Activated CD4-positive, CD25-positive, alpha-beta regulatory T cell treated with anti-CD3 and anti-CD28 coated beads, Interleukin-2, amount 50 U/mL, for 16 hours (primary cell): ENCODE measurements at places on chromosomes 11 and 22.

- DNase-seq, result no peak
Measured at GRCh38 chr11:78418584-78419211, 1.1 kb upstream of the GAB2 start.

DNA sequence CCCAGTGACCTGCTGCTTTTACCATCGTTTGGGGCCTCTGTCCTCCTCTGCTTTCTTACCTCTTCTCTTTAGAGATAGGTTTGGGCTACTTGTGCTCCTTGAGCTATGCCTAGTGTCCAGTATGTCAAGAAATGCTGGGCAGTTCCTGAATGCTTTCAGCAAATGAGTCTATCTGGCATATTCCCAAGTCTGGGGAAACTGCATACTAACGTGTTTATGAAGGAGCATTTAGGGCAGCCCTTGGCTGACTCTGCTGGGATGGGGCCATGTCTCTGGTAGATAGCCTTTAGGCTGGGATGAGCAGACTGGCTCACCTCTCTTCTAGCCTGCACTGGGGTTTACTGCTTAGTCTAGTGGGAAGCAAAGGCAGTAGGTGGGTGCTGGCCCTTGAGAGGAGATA, 43.7 kb upstream of the SUSD2 start:
- DNase-seq, result no peak

- DNase-seq, result no peak
Measured at GRCh38 chr11:118215262-118215661, 9.5 kb downstream of the JAML start.

GRCh38 chr11:10519630-10520029, 21.4 kb downstream of the RNF141 start:
- DNase-seq, result no peak

DNA sequence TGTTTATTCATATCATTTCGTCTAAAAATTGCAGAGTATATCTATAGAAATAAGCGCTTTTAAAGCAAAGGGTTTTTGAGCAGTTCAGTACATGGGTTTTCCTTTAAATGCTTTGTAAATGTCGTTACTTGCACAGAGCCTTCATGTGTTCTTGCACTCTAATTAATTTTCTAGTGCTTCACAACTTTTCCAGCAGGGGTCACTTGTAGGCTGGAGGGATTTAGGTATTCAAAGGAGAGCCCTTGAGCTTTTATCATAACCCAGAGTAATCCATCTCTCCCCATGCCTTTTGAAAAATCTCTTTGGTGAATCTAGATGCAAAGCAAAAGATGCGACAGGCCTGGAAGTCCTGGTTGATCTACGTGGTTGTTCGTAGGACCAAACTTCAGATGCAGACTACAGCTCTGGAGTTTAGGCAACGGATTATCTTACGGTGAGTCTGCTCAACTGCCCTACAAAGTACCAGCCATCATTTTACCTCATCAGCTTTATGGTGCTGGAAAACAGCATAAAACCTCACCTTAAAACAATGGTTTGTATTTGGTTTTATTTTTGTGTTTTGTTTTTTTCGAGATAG, 60.4 kb downstream of the SFI1 start:
- no peak for DNase-seq

DNA sequence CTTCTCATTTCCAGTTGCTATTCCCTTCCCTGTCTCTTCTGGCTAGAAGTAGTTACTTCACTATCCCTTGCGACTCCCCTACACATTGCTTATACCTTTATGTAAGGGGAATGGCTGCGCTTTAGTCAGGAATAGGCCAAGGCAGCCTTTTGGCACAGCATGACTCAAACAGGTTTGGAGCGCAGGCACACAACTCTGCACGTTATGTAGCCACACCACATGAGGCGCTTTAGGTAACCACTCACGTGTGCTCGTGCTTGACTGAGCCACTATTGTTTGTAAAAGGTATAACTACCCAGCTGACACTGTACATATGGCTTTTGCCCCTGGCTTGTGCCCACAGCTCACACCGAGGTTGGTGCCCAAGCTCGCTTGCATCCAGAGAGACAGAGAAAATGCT, 46.7 kb upstream of the LIPT2 start:
- DNase-seq, result no peak

- no peak for DNase-seq
Measured at GRCh38 chr11:131824771-131825170, 454.4 kb downstream of the NTM start.

- DNase-seq, result no peak
Measured at GRCh38 chr11:28636033-28636432, 527.8 kb downstream of the METTL15 start.

DNA sequence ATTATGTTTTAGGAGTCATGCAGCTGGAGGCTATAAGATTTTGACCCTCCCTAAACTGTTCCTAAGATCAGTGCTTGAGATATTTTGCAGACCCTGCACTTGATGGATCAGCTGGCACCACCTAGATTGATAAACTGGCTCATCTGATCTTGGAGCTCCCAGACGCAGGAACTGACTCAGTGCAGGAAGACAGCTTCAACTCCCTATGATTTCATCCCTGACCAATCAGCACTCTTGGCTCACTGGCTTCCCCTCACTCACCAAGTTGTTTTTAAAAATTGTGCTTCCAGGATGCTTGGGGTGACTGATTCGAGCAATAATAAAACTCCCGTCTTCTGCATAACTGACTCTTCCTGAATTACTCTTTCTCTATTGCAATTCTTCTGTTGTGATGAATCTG, 637.5 kb upstream of the FAT3 start:
- no peak for DNase-seq

- DNase-seq, result no peak
Measured at GRCh38 chr22:26487996-26488395, 4.3 kb downstream of the SRRD start.

DNA sequence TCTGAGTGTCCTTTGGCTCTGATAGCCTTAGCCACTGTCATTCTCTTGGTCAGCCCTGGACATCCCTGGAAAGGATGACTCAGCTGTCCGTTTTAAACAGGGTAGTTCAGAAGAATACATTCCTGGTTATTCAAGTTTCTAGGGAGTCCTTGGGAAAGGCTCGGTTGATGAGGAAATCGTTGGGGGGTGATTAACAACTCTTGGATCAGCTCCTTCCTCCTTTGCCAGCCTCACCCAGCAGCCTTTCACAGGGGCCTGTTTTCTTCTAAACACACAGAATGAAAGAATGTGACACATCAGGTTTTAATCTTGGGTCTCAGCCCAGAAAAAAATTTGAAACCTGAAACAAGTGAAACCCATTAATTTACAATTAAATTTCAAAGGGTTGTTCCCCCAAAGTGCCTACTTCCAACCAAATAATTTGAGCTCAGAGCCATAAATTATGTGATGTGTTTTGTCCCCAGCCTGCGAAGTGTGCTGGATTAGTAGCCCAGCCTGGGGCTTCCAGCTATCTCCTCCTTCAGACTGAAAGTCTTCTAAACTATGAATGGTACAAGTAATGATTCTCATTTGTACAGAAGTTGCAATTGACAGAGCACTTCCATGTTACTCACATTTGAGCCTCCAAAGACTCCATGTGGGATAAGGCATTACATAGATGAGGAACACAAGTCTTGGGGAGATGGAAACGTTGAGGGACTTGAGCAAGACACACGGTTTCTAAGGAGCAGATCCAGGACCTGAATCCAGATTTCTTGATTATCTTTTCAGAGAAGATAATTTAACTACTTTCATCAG, 19.3 kb upstream of the MRGPRX2 start:
- no peak for DNase-seq

DNA sequence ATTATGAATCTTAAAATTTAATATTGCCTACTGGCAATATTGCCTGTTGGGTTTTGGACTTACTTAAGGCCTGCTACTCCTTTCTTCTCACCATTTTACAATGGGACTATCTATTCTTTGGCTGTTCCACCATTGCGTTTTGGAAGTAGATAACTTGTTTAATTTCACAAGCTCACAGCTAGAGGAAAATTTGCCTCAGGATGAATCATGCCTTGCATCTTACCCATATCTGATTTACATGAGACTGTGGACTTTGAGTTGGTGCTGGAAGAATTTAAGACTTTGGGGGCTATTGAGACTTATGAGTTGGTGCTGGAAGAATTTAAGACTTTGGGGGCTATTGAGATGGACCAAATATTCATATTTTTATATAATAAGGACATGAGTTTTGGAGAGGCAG, 662.6 kb downstream of the METTL15 start:
- no peak for DNase-seq

DNA sequence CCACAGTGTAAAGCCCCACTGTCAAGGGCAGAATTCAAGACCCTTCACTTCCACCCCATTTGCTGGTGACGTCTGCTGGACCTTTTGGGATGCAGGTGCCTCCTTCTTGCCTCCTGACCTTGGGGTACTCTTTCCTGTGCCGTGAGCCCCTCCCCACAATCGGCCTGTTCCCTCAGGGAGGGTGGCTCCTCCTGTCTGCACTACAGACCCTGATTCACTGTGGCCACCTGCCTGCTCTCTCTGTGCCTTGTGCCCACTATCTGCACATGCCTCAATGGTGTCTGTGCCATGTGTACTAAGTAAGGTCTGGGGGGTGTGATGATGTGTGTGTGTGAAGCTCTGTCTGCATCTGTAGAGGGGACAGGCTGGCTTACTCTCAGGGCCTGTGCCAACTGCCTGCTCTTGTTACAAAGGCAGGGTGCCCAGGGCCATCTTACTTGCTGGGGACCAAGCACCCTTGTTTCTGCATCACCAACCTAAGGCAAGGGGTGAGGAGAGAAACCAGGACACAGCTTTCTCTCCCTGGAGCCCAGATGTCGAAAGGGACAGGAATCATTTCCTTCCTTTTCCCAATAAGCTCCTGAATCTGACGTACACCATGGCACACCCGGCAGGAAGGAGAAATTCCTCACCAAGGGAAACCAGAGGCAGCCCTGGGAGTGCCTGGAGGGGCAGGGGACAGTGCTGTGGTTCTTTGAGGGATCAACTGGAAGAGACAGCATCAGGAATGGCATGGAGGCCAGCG, 3.7 kb downstream of the PPM1F start:
- no peak for DNase-seq

GRCh38 chr11:103327721-103328120, 218.5 kb downstream of the DYNC2H1 start:
- no peak for DNase-seq

DNA sequence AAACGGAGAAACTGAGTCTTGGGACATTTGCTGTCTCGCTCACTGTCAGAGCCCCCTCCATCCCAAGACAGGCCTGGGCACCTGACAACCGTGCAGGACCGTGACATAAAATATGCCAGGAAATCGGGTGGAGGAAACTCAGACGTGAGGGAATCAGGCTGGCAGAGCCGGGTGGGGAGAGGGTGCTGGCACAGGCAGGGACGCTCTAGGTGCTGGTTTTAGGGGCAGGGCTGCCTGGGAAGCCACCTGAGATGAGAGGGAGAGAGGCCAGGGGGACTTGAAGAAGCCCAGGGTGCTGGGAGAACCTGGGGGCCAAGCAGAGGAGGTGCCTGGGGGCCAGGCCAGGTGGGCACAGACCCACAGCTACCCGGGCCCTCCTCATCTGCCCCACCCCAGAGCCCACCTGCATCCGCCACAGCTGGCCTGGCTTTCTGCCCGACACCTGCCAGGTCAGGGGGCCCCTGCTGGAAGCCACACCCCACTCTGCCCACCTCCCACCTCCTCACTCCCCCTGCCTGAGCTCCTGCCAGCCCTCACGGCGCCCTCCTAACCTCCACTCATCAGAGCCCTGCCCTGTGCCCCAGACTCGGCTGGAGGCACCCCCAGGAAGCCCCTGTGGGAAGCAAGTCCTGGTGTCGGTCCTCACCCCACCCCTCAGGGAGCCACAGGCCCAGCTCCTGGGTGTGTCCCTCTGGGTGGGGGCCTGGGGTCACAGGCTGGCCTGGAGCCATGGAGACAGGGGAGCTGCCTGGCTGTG, 27.3 kb upstream of the MUC5AC start:
- no peak for DNase-seq

GRCh38 chr11:100612766-100613165, 74.3 kb upstream of the ARHGAP42 start:
- DNase-seq, result no peak

DNA sequence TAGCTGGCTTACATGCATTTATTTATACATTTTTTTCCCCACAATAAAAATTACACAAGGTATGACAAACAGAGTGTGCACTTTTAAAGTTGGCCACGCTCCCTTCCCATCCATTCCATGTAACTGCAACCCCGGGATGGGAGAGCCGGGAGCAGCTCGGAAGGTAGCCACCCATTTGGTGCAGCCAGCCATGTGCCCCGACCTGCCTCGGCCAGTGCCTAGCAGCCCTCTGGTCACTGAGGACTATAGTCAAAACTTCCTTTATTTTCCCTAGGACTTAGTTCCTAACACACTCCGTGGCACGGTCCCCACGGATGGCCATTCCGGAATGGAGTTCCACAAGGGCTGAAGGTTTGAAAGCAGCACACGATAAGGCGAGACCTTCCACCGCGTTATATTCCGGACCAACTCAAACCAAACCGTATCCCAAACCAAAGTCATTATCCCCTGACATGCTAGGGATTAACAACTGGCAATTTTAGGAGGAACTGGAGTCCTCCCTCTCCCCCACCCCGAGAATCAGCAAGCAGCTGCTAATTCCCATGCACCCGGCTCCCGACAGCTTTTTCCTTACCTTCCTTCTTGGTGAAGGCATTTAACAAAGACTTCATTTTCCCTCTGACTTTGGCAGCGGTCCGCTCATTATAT, 426.4 kb downstream of the SHANK2 start:
- DNase-seq, result no peak

GRCh38 chr22:43289531-43289963, 53.6 kb downstream of the SCUBE1 start:
- no peak for DNase-seq

GRCh38 chr11:74278721-74279161, 32.7 kb downstream of the P4HA3 start:
- DNase-seq, result no peak

GRCh38 chr11:11459578-11459977, 106.5 kb upstream of the CSNK2A3 start:
- DNase-seq, result no peak

DNA sequence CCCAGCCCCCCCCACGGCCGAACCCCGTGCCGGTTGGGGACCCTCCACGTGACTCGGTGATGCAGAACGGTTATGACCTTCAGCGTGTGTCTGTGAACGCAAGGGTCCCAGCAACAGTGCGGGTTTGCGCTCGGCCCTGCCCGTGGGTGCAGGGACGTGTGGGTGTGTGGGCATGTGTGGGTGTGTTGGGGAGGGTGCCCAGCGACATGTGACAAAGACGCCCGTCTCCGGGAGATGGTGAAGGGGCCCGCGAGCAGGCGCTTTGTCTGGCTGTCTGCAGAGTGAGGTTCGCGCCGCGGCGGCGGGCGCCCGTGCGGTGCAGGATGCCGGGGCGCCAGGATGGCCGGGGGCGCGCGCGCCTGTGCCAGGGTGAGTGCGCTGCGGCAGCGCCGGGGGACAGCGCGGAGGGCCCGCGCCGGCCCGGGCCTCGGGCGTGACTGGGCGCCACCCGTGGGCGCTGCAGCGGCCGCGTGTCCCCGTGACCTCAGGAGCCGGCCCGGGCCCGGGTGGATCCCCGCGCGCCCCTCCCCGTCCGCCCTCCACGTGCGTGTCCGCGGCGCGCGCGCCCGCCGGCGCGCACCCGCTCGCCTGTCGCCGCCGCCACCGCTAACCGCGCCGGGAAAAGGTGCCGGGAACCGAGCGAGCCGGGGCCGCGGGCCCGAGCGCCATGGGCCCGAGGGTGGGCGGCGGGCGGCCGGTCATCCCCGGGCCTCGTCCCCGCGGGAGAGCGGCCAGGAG, at the start of gene LRFN4:
Gene LRFN4, plus strand, starts transcription at position 569 of the 738 bp plus-strand sequence. CDS start 681 bp downstream, outside the sequence.
- no peak for DNase-seq
